Neural cell (in vitro differentiated cells): ENCODE measurements at places on chromosomes 3 and 15. TPM values are rescaled to one million over a fixed set of nuclear protein-coding genes. Genes with fewer than 3 reads are reported as not detected.

UBA7 gene
- polyA plus RNA-seq, result 2.9 and 4.0 TPM in 2 replicates

MAP1A gene
- polyA plus RNA-seq, result 3.4 and 5.1 TPM in 2 replicates

C3orf18 gene
- polyA plus RNA-seq, result 24.5 and 39.9 TPM in 2 replicates

SLC24A5 gene
- 0.76 and 0.78 TPM in 2 replicates for polyA plus RNA-seq

EPHA3 gene
- polyA plus RNA-seq, result 32.7 and 33.0 TPM in 2 replicates

GABRB3 gene
- polyA plus RNA-seq, result 74.6 and 78.3 TPM in 2 replicates

CMTM7 gene
- polyA plus RNA-seq, result 0.57 TPM in 1 of 2 replicates, not detected in the other

ILDR1 gene
- not detected in 2 replicates for polyA plus RNA-seq
